CD4-positive, alpha-beta T cell treated with Interleukin-1 beta for 1 hour (primary cell): ENCODE measurements at places on chromosomes 5 and 9.

GRCh38 chr9:37119360-37119759 lies 1.0 kb upstream of the ZCCHC7 start:
- no peak for DNase-seq

DNA sequence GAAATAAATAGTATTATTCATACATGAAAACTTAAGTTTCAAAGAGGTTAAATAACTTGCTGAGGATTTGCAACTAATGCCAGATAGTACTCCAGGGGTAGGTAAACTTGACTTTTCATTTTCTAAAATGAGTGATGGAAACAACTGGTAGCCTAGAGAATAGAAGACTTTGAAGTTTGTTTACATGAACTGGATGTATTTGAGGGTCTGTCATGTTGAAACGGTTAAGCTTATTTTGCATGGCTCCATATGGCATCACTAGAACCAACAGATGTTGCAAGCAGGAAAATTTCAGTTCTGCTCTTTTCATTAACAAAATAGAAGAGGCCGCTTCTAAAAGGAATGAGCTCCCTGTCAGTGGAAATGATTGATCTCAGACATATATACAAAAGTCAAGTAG lies 105.1 kb upstream of the SGCD start:
- DNase-seq, result no peak

GRCh38 chr9:94139672-94140417 lies 55.6 kb downstream of the PTPDC1 start:
- DNase-seq, result no peak

DNA sequence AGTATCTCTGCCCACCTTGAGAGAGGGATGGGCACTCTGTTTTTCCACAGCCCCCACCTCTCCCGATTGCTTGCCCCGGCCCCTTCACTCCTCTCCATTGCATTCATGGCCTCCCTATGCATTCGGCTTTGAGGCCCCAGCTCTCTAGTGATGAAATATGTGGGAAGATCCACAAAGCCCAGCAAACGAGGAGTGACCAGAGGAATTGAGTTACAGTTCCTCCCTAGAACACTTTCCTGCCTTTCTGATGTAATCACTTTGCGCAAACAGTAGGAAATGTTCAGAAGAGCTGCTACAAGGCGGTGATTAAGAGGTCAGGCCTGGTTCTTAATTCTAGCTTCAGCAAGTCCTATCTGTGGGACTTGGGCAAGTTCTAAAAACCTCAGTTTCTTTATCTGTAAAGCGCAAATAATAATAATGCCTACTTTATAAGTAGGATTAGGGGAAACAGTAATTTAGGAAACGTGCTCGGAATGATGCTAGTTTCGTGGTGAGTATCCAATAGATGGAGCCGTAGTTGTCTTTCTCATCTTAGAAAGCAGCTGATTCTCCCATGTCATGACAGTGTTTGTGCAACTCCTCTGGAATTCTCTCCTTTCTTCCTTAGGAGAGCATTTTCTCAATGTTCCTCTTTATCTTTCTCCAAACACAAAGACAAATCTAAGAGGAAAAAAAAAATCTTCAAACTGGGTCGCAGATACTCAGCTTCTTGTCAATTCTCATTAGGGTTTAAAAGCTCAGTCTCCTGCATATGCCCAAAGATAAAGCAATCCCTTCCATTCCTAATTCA lies 99.5 kb upstream of the MSX2 start:
- DNase-seq, result no peak

GRCh38 chr9:86924206-86924605 lies 23.1 kb downstream of the GAS1 start:
- DNase-seq, result no peak

DNA sequence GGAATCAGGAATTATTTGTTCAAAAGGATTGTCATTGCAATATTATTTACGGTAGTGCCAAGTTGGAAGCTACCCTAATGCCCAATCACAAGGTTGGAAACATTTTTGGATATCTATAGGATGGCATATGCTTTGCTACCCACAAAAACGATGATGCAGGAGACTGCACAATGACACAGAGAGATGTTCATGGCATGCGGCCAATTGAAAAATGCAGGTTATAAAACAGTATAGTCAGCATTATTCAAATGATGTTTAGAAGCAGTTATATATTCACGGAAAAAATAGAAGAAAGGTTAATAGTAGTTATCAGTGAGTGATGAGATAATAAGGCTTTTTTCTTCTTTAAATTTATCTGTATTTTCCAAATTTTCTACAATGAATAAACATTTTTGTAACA lies 5.9 kb upstream of the ACSL6 start:
- no peak for DNase-seq

DNA sequence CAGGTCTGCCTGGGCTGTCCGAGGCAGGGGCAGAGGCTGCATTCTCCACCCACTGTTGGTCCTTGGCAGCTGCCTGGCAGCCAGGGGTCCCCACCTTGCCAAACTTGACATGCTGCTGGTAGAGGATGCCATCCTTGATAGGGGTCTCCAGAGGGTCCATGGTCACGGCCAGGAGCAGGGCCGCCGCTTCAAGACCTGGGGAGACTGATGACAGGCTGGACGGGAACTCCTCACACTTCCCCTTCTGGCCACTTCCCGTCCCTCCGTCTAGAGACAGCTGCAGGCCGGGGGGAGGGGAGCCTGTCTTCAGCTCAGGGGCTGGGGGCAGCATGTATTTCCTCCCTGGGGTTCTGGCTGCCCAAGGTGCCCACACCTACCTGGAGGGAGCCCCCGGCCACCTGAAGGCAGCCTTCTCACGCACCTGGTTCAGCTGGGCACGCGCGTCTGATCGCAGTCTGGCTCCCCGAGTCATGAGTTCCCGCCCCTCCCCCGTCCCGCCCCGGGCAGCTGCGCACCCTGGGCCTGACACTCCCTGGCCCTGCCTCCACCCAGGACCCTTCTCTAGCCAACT lies at the start of gene DOK3:
Gene DOK3 (minus strand): TSS at position 446 of the 571 bp plus-strand sequence. CDS start 286 bp downstream, at position 160.
- DNase-seq, result no peak
